ENCODE measurements at places on chromosomes 7 and 10. TPM values are rescaled to one million over a fixed set of nuclear protein-coding genes. Genes with fewer than 3 reads are reported as not detected.

The TCF7L2 gene
- total RNA-seq: 0.32 TPM

DNA sequence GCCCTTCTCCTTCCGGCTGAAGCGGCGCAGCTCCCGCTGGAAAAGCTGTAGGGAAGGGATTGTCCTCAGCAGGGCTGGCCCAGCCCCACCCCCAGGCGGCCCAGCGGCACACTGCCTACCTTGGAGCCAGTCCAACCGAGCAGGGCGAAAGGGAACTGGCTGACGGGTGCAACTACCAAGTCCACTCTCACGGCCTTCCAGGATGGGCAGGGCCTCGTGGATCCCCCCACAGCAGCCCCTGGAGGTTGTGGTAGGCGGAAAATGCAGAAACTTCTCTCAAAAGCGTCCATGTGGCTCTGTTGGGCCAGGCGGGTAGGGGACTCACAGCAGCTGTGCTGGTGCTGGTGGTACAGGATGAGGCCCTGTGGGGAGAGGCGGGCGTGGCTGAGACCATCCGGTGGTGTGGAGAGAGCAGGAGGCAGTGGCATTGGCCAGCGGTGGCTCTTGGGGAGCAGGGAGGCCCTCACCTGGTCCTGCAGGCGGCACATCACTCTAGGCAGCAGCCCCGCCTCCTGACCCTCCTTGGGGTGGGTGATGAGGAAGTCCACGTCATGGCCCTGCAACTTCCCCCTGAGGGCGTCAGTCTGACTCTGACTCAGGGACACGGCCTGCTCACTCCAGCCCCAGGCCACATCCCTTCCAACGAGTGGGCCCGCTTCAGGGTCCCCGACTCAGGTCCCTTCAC, 8.4 kb upstream of the PGAM2 start:
- H3K4me3 ChIP-seq: no peak overlapping the region
- no peaks in the 10 kb centered on the region for H3K27me3 ChIP-seq
- H3K36me3 ChIP-seq: peaks cover 18% of the 10 kb centered on the region
- DNase-seq: no peak
- H3K4me1 ChIP-seq: peaks cover 8% of the 10 kb centered on the region

DNA sequence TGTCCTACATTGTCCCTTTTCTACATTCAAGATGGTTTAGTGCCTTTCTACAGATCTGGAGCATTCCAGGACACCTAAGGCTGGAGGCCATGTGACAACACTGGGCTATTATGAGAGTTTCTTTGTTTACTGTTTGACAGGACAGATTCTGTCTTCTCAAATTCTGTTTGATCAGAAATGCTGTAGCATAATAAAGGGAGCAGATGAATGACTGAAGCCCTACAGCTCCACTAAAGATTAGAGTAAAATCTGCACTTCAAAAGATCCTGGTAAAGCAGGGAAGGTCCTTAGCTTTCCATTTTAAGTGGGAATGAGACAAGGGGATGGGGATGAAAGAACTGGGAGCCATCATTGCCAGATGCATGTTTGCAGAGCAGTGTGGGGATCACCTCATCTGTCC, 38.4 kb downstream of the TMEM229A start:
- DNase-seq: no peak
- H3K27ac ChIP-seq: no peak overlapping the region
- no peak overlapping the region for H3K4me3 ChIP-seq
- no peaks in the 10 kb centered on the region for H3K36me3 ChIP-seq
- no peaks in the 10 kb centered on the region for H3K27me3 ChIP-seq

DNA sequence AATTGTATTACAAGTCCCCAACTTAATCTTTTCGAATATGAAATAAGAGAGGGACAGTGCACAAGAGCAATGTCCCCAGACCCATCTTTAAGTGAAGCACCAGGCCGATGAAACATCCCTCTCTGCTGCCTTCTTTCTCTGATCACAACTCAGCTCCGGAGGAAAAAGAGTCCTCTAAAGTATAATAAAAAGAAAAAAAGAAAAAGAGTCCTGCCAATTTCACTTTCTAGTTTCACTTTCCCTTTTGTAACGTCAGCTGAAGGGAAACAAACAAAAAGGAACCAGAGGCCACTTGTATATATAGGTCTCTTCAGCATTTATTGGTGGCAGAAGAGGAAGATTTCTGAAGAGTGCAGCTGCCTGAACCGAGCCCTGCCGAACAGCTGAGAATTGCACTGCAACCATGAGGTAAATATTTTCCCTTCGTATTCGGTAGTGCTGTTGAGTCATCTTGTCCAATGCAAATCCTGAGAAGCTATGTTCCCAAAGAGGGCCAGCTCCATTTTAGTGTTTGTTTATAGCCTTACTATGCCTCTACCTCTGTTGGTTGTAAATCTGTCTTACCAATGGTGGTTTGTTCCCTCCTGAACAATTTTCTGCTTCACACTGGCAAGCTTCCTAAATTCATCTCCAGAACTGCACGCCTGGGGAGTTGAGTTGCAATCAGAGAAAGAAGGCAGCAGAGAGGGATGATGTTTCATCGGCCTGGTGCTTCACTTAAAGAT, at the start of gene IFIT2:
Gene IFIT2, plus strand, starts transcription at position 326 of the 725 bp plus-strand sequence. Its CDS starts 78 bp downstream, at position 404.
- DNase-seq: peak; percentile 8
- H3K27me3 ChIP-seq: peaks cover 40% of the 10 kb centered on the region
- peaks cover 26% of the 10 kb centered on the region for H3K4me1 ChIP-seq
- no peak within 1 kb of the TSS for H3K27ac ChIP-seq
- H3K36me3 ChIP-seq: peaks cover 3% of the 10 kb centered on the region

DNA sequence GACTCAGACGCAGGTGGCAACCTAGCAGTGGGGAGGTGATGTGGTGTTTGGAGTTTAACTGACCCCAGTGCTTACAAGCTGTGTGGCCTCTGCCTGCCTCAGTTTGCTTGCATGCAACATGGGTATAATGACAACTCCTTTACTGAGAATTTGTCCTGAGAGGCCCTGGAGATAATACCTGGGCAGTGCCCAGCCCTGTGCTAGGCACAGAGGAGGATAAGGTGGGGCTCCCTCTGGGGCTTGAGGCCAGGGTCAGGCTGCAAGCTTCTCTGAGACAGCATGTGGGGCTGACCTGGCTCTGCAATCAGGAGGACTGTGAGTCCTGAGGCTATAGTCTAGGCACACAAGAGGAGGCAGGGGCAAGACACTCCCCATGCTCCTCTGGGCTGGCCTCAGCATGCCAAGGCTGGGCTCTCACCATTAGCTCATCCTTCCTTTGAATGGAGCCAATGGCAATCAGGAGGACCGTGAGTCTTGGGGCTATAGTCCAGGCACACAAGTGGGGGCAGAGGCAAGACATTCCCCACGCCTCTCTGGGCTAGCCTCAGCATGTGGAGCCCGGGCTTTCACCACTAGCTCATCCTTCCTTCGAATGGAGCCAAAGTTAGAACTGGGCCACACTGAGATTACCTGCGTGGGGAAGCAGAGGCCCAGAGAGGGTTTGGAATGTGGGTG, 147.9 kb downstream of the RPS24 start:
- H3K4me1 ChIP-seq: no peaks in the 10 kb centered on the region
- no peak for DNase-seq
- no peaks in the 10 kb centered on the region for H3K36me3 ChIP-seq
- no peak overlapping the region for H3K27ac ChIP-seq

The VAX1 gene
- not detected for total RNA-seq

DNA sequence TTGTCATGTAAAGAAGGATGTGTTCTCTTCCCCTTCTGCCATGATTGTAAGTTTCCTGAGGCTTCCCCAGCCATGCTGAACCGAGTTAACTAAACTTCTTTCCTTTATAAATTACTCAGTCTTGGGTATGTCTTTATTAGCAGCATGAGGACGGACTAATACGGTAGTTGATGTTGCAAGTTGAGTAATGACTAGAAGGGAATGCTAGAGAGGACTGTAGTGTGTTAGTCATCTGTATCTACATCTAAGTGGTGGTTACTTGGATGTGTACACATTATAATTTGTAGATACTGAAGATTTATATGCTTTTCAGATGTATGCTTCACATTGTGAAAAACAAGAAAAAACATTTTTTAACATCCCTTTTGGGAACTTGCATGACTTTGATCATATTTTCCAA, 244.6 kb downstream of the POLR1F start:
- H3K27me3 ChIP-seq: no peaks in the 10 kb centered on the region
- H3K27ac ChIP-seq: no peak overlapping the region
- no peaks in the 10 kb centered on the region for H3K4me1 ChIP-seq
- DNase-seq: no peak
- H3K36me3 ChIP-seq: no peaks in the 10 kb centered on the region

DNA sequence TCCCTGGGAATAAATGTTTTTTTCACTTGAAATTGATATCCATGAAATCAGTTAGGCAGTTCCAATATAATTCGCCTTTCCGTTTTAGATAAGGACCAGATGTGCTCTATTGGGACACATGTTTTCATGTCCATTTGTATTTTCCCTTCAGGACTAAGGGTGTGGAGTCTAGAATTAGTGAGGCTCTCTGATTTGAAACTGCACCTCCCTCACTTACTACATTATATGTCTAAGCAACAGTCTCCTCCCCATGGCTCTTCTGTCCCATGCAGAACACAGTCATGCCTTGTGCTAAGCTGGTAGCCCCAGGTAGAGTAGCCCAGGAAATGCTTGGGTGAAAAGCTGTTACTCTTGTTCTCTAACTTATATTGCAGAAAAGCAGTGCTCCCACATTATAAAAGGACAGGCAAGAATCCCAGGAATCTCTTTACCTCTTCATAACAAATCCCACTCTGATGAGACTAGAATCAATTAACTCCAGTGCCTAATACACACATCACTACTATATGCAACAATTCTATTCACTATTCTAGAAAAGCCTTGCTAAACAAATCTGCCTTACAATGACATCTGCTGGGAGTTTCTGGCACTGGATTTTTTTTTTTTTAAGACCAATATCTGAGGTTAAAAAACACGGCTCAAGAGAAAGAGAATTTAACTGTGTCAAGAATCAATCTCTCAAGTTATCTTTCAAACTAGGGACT, 293.9 kb downstream of the SNX13 start:
- DNase-seq: no peak
- H3K4me1 ChIP-seq: no peaks in the 10 kb centered on the region
- H3K27ac ChIP-seq: no peak overlapping the region
- H3K4me3 ChIP-seq: no peak overlapping the region
- no peaks in the 10 kb centered on the region for H3K36me3 ChIP-seq
- H3K27me3 ChIP-seq: no peaks in the 10 kb centered on the region

The TRIM4 gene
- total RNA-seq: 22.1 TPM

- H3K4me3 ChIP-seq: no peak overlapping the region
- no peak for DNase-seq
- no peaks in the 10 kb centered on the region for H3K4me1 ChIP-seq
- peaks cover 4% of the 10 kb centered on the region for H3K27me3 ChIP-seq
- H3K36me3 ChIP-seq: no peaks in the 10 kb centered on the region
Observed at GRCh38 chr7:96933067-96933645, 72.2 kb upstream of the DLX6 start.

DNA sequence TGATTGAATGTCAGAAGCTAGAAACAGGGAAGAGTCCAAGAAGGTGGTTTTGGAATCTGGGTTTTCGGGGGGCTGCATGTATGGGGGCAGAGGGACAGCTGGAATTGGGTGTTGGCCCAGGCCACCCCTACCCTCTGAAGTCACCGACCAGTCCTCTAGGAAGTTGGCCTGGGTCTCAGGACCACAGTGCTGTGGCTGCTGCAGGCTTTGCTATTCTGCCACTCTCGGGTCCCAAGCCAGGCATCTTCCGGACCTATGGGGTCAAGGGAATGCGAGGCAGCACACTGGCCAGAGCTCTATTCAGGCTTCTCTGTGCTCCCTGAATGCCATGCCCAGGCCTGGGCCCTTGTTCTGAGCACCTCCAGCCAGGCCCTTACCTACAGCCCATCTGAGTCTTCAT, 13.2 kb downstream of the FGF8 start:
- H3K4me3 ChIP-seq: no peak overlapping the region
- no peak for DNase-seq
- no peak overlapping the region for H3K27ac ChIP-seq
- no peaks in the 10 kb centered on the region for H3K36me3 ChIP-seq
- no peaks in the 10 kb centered on the region for H3K4me1 ChIP-seq
- peaks cover 19% of the 10 kb centered on the region for H3K27me3 ChIP-seq

DNA sequence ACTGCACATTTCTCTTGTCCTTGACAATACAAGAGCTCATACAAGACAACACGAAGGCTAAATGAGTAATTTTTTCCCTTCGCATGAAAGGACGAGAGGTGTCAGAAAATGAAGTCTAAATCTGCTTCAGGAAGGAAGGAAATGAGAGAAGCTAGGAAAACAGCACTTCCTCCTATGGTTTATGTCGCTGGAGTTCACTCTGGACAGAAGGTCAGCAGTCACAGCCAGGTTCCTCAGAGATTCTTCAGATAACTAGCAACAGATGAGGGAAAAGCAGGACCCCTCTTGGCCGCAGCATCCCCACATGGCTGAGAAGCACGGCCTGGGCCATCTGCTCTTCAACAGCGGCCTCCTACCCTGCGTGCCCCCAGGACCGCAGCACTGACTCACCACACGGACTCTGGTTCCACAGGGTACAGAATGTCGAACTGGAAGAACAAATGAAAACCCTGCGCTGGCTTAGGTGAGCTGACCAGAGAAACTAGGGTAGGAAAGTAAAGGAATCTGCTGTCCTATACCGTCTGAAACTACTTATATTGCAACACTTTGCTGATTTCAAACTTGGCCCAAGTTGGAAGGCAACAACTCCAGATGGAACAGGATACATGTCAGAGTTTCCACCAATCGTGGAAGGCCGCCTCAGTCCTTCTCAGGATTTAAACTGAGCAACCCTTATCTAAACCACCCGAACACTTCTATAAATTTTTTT, 26.3 kb downstream of the DNMBP start:
- DNase-seq: no peak
- H3K4me3 ChIP-seq: no peak overlapping the region
- H3K36me3 ChIP-seq: no peaks in the 10 kb centered on the region
- no peaks in the 10 kb centered on the region for H3K4me1 ChIP-seq
- H3K27me3 ChIP-seq: peaks cover 1% of the 10 kb centered on the region

All from activated T-helper 1 cell treated with anti-CD3 and anti-CD28 coated beads, Interleukin-12 subunit alpha, Interleukin-12 subunit beta, Interleukin-2, Interleukin-4 antibody, amounts not matched to agents 30 ng/mL and 10 ng/mL and 1 ng/mL, durations not matched to agents 14 hours and 24 hours and 36 hours (primary cell).